ENCODE measurements at places on chromosomes 11 and 22.

GRCh38 chr11:120715239-120715638 lies 203.7 kb downstream of the GRIK4 start:
- DNase-seq = no peak

DNA sequence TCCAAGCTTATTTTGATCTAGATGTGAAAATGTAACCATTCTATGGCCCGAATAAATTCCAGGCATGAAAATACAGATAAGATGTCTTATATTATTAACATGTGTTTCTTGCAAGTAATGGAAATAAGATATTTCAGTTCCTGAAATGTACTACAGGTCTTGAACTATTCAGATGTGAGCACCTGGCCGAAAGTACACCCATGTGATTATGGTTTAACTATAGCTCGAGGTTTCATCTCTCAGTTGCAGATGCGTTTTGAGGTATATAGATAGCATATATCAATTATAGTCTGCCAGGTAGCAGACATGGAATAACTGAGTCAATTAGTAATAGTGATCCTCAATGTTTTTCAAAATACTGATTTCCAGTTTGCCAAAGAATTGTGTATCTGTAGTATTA lies 68.3 kb downstream of the DDIAS start:
- DNase-seq = no peak

- DNase-seq = no peak
These were observed 104.6 kb upstream of the ANO3 start for GRCh38 chr11:26227301-26227746.

GRCh38 chr22:41870786-41871185 lies 37.9 kb downstream of the SREBF2 start:
- DNase-seq = no peak

DNA sequence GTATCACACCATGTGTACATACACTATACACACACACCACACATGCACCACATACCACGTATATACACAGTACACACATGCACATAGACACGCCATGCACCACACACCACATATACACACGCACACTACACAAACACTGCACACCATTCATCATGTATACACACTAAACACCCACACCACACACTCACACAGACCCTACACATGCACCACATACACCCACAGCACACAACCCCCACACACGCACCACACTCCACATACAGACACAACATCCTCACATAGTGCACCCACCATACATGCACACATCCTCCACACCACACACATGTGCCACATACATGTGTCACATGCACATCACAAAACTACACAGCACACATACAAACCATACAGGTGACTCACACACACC lies 397.1 kb downstream of the TBC1D22A start:
- no peak for DNase-seq

DNA sequence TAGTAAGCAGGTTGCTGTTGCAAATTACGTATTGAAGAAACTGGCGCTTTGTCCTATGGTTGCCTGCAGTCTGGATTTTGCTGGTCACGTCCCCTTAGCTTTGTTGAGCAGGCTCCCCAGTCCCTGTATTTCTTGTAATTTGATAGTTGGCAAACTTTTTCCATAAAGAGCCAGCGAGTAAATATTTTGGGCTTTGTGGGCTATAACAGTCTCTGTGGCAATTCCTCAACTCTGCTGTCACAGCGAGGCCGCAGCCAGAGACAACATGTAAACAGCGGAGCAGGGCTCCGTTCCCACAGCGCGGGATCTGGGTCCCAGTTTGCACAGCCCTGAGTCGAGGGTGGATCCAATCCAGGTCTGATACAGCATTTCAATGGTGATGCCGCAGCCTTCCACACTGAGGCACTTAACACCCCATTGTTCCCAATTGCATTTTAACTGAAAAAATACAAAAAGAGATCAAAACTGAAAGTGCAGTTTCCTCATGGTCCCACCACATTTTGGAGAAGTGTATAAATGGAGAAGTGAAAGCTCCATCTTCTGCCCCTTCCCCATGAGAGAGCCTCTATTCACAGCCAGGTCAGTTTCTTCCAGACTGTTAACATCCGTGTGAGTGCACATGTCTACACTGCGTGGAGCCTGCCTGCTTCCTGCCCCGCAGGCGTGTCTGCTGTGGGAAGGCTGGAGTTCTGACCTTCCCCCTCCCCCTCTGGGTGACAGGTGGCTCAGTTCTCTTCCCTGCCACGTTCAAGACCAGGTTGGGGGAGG lies 89.1 kb downstream of the RPS6KA4 start:
- DNase-seq = peak; percentile 33

- no peak for DNase-seq
These were observed 5.1 kb upstream of the NOL12 start for GRCh38 chr22:37681001-37681424.

DNA sequence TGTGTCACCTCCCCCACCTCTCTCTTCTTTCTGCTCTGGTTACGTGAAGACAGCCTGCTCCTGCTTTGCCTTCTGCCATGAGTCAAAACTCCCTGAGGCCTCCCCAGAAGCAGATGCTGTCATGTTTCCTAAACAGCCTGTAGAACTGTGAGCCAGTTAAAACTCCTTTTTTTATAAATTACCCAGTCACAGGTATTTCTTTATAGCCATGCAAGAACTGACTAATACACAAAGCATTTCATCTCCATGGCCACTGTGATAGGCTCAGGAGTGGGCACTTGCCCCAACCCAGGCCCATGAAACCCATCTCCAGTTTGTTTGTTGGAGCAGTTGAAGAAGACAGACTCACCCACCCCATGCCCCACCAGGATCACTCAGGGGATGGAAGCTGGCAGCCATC lies 253.3 kb upstream of the ISX start:
- DNase-seq = no peak

- no peak for DNase-seq
These were observed 56.3 kb downstream of the RPS6KA4 start for GRCh38 chr11:64415286-64415685.

DNA sequence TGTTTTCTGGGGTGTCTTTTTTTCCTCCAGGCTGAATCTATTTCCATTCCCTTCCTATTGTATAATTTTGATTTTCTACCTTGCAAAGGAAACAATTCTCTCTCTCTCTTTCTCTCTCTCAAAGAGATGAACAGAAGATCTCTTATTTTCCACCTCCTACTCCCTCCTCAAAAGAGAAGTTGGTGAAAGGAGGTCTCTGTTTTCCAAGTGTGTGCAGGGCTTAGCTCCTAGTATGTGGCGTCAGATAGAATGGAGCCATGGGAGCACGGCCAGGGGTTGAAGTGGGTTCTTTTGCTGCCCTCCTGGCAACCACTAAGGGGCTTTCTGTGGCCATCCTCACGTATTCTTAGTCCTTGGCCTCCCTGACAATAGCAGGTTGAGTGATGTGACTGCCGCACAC lies 480 bp downstream of the TRIM34 start:
- no peak for DNase-seq

DNA sequence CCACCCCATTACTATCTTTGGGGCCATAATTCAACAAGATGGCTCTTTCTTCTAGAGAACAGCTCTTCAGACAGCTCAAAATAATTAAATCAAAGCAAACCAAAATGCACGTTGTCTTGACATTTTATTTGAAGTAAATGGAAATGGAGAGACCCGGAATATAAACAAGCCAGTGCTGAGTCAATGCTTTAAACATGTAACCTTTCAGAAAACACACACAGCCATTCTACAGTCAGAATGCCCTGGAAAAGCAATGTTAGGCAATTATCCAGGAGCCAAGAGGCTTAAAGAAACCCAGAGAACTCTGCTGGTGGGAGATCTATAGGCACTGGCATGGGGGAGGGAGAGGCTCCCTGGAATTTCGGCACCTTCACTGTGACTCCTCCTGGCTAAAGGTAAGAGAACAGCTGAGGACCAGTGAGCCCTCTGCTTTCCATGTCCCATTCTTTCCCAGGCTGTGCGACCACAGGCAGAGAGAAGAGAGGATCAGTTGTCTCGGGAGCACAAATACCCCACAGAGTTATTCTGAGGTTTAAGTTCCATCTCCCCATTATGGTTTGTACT lies 254.0 kb upstream of the CCDC90B start:
- DNase-seq = no peak

- no peak for DNase-seq
These were observed 283.0 kb downstream of the DDX10 start for GRCh38 chr11:108947654-108948570.

- no peak for DNase-seq
These were observed 117.6 kb downstream of the ARHGAP8 start for GRCh38 chr22:44870021-44870420.

Data from activated naive CD8-positive, alpha-beta T cell treated with anti-CD3 and anti-CD28 coated beads, Interleukin-2, amount 10 ng/mL, durations not matched to agents 7 days and 5 days (primary cell).